ENCODE measurements at places on chromosomes 7 and 10.

- no peak for DNase-seq
Observed at GRCh38 chr10:86180861-86181260, 185.7 kb downstream of the GRID1 start.

DNA sequence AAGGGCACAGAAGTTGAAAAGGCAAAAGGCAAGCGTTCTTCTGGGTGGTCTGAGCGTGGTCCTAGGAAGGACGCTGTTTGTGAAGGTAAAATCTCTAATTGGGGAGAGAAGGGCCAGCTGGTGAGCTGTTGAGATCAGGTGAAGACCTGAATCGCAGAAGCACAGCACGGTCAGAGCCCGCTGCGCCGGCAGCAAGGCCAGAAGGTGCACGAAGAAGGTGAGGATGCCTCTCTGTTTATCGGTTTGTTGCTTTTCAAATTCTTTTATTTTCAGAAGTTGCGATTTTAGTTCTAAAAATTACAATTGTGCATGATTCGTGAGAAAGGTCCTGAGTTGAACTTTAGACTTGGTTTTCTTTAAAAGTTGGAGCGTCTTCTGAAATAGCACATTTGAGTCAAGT, 247.8 kb upstream of the FOXK1 start:
- no peak for DNase-seq

DNA sequence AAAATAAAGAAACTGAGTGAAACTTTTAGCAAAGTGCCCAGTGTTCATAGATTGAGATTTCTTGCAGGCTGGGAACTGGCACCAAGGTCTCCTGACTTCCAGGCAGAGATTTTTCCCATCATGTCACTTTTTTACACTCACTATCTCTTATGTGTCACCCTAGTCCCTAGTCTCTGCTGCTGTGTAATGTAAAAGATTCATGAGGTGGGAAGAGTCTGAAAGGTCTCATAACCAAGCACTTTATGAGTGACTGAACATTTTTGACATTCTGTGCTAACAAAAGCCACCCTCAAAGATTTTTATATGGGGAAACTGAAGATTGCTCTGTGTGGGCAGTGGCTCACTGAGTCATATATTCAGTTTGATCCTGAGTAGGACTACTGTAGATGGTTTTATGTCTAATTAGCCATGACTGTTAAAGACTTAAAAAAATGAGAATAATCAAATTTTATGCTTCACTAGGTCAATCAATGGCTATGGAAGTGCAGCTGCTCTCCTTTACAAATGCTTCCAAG, 900.3 kb upstream of the SORCS1 start:
- DNase-seq: no peak

DNA sequence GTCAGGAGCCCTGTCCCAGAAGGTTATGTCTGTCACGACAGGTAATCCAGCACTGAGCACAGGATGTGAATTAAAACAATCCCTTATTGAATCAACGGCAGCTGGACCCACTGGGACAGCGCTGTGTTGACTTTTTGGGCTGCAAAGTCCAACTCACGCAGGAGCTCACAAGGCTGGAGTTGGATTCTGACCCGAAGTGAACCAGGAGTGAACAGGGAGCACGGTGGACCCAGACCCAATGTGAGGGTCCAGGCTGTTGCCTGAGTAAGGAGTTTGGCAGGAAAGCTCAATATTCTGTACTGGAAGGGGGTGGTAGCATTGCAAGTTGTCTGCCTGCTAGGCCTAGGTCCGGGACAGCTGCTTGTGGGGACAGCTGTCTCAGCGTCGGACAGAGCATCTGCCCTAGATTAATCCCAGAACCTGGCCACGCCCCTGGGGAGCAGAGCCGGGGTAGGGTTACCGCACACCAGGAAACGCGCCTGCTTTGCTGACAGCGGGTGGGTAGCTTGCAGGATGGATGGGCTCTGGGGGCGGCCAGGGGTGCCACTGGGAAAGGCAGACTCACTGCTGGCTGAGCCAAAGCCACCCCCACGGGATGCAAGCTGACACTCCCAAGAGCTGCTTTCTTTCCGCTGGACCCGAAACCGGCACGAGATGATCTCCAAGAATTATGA, 24.0 kb downstream of the COL26A1 start:
- DNase-seq: no peak

- DNase-seq: no peak
Observed at GRCh38 chr10:113486531-113486930, 66.3 kb upstream of the HABP2 start.

DNA sequence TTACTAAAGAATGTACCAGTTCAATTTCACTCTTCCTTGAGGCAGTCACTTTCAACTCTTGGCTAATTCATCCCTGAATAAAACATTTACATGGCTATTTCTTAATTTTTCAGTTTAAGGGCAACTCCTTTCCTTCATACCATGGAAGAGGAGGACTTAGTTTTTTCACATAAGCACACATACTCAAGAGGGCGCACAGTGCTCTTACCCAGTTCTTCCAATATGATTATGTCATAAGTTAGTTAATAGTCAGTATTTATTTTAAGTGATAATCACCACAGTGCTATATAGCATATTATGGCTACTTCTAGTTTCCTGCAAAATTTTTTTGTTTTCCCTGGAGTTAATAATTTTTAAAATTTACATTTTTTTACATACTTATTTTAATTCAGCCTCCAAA, 58.6 kb downstream of the SND1 start:
- no peak for DNase-seq

- DNase-seq: no peak
Observed at GRCh38 chr7:791519-791918, 40.8 kb upstream of the SUN1 start.

Measured in Kasumi-1 (cell line).